ENCODE measurements at places on chromosomes 1 and 21.

- DNase-seq, result no peak
These were observed 711.7 kb upstream of the PTBP2 start for GRCh38 chr1:96009831-96010434.

DNA sequence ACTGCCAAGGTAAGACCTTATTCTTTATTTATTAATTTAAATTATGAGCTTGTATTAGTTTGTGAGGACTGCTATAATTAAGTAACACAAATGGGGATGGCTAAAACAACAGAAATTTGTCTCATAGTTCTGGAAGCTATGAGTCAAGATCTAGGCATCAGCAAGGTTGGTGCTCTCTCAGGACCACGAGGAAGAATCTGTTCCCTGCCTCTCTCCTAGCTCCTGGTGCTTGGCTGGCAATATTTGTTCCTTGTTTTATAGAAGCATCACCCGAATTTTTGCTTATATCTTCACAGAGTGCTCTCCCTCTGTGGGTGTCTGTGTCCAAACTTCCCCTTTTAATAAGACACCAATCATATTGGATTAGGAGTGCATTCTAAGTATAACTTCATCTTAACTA, 41.4 kb upstream of the CCDC190 start:
- DNase-seq, result no peak

- DNase-seq, result no peak
These were observed 94.3 kb upstream of the EDN2 start for GRCh38 chr1:41578712-41579335.

GRCh38 chr1:184033711-184034167, 3.8 kb downstream of the COLGALT2 start:
- DNase-seq, result no peak

DNA sequence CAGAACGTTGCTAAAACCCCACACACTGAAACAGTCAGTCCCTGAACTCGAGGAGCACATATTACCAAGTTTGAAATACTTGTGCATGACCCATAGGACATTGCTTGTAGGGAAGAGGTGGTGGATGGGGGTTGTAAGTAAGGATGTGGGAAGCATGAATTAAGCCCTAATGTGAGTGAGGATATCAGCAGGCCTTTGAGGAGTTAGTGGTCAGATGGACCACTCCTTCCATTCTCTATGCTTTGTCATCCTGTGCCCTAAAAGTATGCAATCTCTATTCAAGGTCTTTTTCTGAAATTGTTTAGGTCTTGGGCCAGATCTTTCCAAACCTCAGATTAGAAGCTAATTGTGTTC, 70.9 kb upstream of the SAMSN1 start:
- DNase-seq, result no peak

- no peak for DNase-seq
These were observed 56.1 kb upstream of the TLR5 start for GRCh38 chr1:223199094-223199647.

DNA sequence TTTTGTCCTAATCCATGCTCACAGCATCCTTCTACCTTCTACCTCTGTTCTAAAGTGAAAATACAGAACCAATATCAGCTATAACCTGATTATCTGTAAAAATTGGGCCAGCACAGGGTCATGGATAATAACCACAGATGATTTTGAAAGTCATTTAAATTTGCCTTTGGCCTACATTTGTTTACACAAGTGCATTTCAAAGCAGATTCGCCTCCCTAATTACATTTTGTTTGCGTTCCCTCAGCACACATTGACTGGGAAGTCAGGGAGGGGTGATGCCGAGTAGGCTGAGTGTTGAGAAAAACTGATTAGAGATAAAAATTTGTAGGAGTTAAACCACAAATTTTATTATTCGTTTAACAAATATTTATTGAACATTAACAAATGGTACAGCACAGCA, 19.2 kb upstream of the RGS8 start:
- DNase-seq, result no peak

DNA sequence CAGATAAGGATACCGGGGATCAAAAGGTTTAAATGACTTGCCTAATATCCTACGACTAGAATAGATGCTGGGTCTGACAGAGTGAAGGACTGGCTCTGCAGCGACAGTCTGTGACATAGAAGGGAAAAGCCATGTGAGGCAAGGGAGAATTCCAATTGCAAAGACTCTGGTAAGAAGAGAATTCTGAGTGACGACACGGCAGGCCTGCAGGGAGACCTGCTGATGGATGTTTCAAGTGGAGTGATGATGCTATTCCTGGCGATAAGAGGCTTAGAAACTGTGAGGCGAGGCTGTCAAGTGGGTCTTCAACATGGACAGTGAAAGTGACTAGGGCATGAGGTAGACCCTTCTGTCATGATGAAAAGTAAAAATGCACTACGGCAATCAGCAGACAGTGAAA, 176.6 kb upstream of the PBX1 start:
- DNase-seq, result no peak

DNA sequence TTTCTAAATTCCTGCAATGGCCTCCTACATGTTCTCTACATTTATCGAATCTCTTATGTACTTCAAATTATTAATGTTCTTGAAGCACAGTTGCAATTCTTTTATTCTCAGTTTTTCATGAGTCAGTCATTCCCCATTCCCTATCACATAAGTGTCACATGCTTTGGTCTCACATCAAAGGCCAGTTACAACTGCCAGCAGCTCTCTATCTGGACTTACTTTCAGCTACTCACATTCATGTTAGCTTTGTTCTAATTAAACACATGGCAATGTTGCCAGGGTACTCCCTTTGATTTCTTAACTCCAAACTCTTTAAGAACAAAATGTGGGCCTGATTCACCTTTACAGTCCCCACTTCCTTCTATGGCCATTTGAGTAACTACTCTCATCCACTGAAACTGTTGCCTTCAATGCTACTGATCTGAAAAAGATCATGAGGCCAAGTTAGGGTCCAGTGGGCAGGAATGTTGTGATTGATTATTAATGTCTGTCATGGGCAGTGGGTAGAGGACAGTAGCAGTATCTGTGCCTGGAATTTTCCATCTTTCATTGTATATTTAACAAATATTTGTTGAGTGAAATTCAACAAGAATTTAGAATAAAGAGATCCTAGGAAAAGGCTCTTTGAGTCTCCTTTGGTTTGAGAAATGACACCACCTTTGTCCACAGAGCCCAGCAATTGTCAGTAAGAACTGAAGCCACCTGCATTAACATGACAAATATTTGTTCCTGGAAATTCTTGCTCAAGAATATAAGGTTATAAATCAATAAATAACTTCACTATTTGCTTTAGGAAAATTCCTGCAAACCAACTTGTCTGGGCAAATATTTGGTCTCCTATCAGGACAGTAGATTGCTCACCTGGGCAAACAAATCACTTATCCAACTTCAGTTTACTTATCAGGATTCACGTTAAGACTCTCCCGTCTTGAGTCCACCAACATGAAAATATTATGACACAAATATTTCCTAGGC, 153.6 kb upstream of the SAMSN1 start:
- no peak for DNase-seq

- no peak for DNase-seq
These were observed 6.2 kb downstream of the ADGRB2 start for GRCh38 chr1:31757989-31758388.

DNA sequence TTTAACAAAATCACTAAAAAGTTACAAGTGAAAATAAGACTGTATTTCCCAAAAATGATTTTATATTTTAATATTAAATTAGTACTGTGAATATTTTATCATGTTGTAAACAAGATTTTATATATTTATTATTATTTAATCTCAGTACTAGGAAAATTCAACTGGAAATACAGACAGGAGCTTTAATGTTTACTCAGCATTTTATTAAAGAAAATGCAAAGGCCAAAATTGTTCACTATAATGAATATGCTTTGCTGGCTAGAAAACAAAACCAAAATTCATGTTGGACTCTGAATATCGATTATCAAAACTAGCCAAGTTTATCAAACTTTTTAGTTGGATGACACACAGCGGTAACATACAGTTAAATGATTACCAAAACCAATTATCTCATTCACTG, 782.3 kb downstream of the AMY1C start:
- DNase-seq, result no peak

DNA sequence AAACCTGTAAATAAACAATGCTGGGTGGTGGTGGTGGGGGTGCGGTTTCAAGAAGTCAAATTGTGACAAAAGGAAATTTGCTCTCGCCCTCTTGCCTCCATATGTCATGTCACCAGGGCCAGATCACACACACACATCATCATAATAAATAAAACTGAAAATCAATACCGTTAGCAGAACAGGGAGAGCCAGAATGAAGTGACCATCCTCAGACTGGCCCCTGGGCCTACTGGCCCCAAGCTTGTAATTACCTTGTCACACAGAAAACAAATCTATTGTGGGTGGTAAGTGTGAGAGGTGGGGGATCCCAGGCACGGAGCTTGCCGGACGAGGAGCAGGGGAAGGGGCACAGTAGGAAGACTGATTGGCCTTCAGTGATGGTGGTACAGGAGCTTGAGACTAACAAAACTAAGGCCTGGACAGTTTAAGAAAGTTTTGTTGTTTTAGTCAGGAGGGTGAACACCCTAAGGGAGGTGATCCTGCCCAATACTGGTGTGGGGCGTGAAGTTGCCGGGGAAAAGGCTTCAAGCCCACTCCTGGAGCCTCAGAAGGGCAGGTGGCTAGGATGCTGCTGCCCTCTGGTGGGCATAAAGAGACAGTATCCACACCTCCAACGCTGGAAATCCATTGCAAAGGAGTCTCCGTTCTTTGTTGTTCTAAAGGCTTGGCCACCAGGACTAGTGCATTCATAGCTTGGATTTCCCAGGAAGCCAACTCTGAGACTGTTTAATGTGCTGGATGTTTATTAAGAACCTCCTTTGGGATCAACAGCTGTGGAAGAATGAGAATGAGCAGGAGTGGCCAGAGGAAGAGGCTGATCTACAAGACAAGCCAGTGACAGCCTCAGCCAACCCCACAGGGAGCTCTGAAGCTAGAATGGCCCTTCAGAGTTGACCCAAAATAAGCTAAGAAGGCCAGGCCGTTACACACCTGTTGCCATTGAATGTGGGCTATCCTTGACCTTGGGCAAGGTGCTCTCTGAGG, 8.1 kb upstream of the C1orf216 start:
- no peak for DNase-seq

GRCh38 chr1:113662101-113662500, 97.2 kb downstream of the PHTF1 start:
- no peak for DNase-seq

- no peak for DNase-seq
These were observed 1478.8 kb downstream of the NCAM2 start for GRCh38 chr21:22476726-22477646.

GRCh38 chr1:186220067-186220466, 155.0 kb downstream of the TPR start:
- DNase-seq, result no peak

DNA sequence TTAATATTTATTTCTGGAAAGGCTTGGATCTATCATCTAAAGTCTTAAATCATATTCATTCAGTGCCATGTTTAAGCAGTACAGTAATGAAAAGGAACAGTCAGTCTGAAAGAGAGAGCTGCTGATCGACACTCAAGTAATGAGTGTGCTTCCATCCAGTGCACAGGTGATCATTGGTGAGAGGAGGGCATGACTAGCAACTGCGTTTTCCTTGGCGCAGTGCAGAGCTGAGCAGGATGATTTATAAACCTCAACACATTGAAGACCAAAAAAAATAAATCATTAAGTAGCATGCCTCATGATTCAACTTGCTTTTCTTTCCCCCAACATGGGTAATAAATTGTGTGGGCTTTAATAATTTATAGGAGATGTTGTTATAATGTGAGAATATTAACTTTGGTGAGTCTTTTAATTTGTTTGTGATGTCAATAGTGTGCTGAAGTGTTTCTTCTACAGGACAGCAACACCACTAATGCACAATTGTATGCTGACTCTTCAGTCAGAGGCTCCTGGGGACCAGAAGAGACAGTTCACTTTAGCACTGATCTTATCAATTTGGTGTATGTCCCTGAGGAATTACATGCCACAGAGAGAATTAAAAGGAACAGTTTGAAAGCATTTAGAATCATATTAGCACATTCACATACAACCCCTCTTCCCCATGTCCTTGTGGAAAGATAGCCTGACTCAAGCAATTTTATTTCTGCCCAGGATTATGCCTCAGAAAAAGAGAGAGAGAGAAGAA, 199.7 kb upstream of the ADGRL2 start:
- DNase-seq, result no peak

DNA sequence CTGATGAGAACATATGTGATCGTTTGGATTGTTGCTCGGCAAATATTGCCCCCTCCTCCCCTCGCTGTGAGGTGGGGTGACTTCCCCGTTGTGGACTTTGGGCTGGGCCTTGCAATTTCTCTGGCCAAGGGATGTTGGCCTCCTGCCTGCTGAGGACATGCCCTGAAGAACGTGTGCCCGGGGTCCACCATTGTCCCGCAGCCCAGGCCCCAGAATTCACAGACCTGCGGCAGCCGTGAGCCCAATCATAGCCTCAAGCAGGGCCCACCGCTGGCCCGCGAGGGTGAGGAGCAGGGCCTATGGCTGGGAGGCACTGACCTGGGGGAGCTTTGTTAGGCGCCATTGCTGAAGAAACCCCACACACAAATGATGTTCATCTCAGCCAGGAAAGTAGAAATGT, 58.3 kb upstream of the ACTRT2 start:
- DNase-seq, result no peak

- DNase-seq, result no peak
These were observed 84.3 kb downstream of the SLC45A1 start for GRCh38 chr1:8402109-8402710.

DNA sequence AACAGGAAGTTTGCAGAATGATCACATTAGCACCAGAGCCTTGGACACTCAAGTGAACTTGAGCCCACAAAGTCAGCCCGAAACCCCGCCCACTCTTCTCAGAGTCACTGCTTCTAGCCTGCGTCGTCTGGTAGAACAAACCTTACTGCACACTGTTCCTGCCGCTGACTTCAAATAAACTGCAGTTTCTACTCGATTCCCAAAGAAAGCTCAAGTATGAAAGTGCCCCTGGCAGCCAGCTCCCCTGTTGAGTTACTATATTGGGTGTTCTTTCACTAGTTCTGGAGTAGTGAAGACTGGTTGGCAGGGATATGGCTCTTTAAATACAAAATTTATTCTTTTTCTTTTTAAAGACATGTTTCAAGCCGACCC, 164.7 kb downstream of the GALNT2 start:
- DNase-seq, result no peak

DNA sequence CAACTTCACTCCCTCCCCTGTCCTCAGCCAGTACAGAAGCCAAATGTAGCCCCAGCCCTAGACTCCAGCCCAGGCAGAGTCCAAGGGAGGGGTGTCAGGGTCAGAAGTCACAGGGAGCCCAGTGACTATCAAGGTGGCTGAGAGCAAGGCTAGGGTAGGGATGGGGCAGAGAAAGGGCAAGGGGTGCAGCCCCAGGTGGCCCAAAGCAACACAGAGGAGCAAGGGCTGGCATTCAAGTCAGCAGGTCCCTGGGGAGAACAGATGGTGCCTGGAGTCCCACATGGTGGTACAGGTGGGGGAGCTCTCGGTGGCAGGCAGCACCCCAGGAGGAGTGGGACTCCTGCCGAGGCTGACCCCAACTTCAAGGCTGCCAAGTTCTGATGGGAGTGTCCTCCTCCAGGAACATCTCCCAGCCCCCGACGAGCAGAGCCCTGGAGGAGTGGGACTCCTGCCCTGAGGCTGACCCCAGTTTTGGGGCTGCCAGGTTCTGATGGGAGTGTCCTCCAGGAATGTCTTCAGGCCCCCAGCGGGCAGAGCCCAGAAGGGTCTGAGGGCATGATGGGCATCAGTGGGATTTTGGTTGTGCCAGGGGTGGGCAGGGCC, 3.7 kb upstream of the DVL1 start:
- DNase-seq, result no peak

Data from amniotic stem cell (primary cell).